COLO829 (cell line): ENCODE measurements at places on chromosomes 12 and 14.

GRCh38 chr12:77821699-77822203 lies 8.9 kb upstream of the NAV3 start:
- DNase-seq = no peak

- DNase-seq = no peak
Observed at GRCh38 chr12:130919086-130919485, 34.6 kb upstream of the ADGRD1 start.

GRCh38 chr14:104980611-104981531 lies 2.7 kb upstream of the AHNAK2 start:
- DNase-seq = no peak

DNA sequence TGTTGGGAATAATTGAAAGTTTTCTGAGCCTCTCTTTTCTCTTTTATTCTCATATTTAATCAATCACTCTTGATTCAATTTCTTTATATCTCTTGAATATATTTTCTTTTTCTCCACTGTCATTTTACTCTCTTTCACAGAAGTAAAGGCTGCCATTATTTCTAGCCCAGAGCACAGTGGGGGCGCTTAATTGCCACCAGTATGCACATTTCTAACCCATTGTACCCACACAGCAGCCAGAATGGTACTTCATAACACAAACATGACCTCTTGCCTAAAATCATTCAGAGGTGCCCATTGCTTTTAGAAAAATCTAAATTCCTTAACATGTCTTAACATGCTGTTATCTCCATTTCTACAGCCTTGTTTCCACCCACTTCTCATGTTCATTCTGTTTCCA lies 190.2 kb upstream of the LMO3 start:
- no peak for DNase-seq

- no peak for DNase-seq
Observed at GRCh38 chr12:117486840-117487659, 125.6 kb upstream of the NOS1 start.

DNA sequence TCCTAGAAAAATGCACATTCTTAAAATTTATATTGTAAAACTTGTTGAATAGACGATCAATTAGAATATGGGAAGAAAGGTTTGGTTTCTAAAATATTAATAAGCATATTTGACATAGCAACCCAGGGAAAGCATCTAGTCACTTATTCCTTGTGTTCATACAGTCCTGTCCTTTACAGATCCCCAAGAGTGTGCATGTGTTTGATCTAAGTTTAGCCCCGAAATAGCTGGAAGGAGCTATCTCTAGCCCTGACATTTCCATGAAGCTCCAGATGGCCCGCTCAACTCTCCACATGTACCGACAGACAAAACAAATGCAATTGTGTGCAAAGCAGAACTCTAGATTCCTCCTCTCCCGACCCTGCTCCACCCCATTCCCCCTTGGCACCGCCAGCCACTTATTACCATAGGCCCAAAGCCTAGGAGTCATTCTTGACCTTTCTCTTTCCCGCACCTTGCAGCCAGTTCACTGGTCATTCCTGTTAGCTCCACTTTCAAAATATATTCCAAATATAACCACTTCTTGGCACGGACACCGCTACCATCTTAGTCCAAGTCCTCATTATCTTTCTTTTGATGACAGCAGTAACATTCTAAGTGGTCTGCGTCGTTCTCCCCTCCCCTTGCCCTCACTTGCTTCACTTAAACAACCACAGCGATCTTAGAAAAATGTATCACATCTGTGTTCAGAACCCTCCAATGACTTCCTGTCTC lies 45.4 kb upstream of the GZMB start:
- no peak for DNase-seq

DNA sequence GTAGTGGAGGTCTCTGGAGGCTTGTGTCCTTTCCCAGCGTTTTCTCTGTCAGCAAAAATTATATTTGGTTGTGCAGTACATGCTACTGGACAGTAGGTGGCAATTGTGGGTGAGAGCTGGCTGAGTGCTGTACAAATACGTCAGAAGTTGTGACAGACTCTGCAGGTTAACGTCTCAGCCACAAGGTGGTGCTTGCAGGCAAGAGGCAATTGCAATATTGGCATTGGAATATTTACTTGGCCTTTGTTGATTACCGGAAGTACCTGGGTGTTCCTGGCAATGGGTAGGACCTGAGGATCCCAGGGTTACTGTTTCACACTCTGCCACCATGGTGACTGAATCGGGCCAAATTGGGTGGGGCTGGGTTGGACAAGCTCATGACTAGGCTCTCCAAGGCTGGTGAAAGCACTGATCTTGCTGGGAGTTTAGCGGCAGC lies 333.9 kb upstream of the LMO3 start:
- peak; percentile 71 for DNase-seq

DNA sequence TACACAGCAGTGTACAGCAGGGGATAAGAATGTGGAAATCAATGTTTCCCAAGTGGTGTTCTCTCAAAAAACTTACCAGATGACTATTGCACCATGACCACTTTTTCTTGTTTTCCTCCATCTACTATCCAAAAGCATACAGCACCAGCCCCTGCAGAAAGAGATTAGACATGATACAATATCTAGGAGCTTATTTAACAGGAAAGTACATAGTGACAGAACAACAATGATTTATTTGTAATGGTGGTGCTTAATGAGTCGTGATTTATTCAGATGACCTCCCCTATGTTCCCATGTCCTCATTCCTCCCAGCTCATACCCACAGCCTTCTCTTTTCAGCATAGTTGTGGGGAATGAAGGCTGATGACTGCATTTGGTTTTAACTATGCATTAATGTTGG lies 413.6 kb downstream of the BTG1 start:
- DNase-seq = no peak

GRCh38 chr14:71651228-71651627 lies 281.0 kb upstream of the RGS6 start:
- DNase-seq = peak; percentile 75

DNA sequence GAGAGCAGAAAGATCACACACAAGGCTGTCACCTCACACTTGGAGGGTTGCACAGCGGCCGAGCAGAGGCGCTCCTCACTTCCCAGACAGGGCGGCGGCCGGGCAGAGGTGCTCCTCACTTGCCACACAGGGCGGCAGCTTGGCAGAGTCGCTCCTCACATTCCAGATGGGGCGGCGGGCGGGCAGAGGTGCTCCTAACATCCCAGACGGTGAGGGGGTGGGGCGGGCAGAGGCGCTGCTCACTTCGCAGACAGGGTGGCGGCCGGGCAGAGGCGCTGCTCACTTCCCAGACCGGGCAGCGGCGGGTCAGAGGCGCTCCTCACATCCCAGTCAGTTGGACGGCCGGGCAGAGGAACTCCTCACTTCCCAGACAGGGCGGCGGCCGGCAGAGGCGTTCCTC lies 9.1 kb downstream of the TMBIM4 start:
- DNase-seq = no peak
